Brain microvascular endothelial cell (primary cell): ENCODE measurements at places on chromosomes 5 and 9.
A peak's percentile ranks its signal among the peaks of the same experiment; 100 is the strongest.

- DNase-seq = no peak
These were observed 6.0 kb downstream of the LARP1 start for GRCh38 chr5:154761046-154761736.

DNA sequence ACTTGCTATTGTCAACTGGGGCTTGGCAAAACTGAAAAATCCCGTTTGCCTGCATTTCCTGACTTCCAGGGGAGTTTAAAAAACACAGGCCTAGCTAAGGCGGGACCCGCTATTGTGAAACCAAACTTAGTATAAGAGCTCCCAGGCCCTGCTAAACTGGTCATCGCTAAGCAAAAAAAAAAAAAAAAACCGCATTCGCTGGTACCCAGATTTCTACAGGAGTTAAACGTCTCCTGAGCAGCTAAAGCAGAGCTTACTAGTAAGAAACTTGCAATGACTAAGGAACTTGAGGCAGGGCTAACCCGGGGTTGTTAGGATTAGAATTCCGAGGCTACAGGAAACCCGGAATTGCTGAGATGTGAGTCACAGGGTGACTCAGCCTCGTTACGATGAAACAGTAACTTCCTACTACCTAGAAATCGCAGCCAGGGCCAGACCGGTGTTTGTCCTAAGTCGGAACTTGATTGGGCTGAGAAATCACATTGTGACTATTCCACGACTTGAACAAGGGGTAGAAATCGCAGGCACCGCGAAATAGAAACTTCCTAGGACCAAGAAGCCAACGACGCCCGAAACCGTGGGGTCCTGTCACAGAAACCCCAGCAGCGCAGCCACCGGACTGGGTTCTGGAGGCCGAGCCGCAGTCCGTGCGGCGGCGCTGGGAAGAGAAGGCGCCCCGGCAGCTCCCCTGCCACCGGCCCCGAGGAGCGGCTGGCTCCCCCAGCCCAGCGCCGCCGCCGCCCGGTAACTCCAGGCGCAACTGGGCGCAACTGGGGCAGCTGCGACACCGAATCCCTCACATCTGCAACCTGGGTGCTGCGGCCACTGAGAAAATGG, 89.4 kb downstream of the ANXA2R start:
- peak; percentile 99 for DNase-seq

- DNase-seq = peak; percentile 53
These were observed 129.1 kb downstream of the FANCC start for GRCh38 chr9:95188459-95188858.

DNA sequence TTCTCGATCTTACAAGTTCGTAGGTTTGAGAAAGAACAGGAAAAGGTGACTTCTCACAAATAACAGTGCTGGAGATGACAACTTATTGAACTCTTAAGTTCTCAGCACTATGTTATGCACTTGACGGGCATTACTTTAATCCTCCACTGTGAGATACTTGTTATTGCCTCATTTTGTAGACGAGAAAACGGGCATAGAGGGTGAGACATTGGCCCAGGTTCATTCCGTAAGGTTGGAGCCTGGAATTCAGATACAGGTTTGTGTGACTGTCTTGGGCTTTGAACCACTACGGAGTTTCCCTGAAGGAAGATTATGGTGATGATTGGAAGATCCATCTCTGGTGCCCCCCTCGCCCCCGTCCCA, 657 bp downstream of the MAT2B start:
- DNase-seq = peak; percentile 9

GRCh38 chr9:124771867-124772679, 962 bp upstream of the NR6A1 start:
- DNase-seq = peak; percentile 36

- DNase-seq = peak; percentile 58
These were observed 147.4 kb upstream of the GLRA1 start for GRCh38 chr5:152072091-152072490.

DNA sequence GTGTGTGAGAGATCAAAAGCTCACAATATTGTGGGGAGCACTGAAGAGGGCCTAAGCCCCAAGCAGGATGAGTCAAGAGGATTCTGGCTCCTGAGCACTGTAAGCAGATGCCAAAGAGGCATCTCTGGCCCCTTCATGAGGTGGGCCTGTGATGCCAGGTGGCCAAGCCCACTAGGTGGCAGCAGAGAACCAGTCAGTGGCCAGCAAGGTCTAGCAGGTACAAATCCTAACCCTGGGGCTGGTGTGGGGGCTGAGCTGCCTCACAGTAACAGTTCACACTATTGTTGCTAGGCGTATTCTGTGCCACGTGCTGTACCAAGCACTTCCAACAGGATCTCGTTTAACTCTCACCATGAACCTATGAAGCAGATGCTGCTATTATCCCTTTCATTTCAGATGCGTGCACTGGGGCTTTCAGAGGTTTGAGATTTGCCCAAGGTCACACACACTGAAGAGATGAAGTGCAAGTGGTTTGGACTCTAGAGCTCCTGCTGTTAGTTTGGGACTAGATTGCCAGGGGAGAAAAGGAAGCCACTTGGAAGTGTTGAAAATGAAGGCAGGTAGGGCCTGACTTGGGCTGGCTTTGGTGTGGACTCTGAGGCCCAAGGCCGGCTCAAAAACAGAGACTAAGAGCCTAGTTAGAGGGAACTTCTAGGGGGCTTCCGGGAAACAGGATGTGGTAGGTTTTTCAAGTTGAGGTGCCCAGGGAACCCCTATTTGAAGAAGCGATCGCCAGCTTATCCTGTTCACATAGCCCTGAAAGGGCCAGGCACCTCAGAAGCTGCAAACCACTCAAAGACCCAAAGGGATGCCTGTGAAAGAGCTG, 4.4 kb upstream of the MLANA start:
- DNase-seq = peak; percentile 59

- no peak for DNase-seq
These were observed 154.3 kb downstream of the KDM4C start for GRCh38 chr9:6911901-6912638.

DNA sequence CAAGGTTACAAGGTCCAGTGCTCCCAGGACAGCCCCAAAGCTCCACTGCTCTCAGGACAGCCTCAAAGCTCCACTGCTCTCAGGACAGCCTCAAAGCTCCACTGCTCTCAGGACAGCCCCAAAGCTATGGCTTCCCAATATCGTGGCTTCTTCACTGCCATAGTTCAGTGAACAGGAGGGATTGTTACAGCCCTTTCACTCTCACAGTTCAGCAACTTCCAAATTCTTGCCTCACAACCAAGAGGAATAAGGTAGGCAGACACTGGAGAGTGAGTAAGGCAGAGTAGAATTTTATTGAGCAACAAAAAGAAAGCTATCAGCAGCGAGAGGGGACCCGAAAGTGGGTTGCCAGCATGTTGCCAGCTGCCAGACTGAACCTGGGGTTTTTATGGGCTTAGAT, 277.6 kb downstream of the CDH10 start:
- no peak for DNase-seq

GRCh38 chr9:95317893-95318211, 343 bp upstream of the FANCC start:
- no peak for DNase-seq

DNA sequence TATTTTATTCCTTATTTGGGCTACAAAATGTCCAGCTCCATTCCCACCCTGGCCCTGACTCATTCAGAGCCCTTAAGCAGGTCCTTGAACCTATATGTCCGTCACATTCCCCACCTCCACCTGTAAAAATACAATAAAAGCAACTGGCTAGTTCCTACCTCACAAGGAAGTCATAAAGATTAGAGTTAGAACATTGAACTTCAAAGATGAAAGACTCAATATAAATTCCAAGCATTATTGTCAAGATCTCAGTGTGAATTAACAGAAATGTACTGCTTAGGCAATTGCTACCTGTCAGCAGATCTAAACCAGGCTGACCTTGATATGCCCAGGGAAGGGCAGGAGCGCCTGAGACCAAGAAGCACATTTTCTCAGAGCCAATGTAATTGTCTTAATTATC, 221.8 kb downstream of the ENC1 start:
- DNase-seq = no peak

GRCh38 chr5:147673266-147673665, 109.3 kb downstream of the JAKMIP2 start:
- DNase-seq = no peak

GRCh38 chr9:136492978-136493522, 10.2 kb upstream of the SEC16A start:
- no peak for DNase-seq

DNA sequence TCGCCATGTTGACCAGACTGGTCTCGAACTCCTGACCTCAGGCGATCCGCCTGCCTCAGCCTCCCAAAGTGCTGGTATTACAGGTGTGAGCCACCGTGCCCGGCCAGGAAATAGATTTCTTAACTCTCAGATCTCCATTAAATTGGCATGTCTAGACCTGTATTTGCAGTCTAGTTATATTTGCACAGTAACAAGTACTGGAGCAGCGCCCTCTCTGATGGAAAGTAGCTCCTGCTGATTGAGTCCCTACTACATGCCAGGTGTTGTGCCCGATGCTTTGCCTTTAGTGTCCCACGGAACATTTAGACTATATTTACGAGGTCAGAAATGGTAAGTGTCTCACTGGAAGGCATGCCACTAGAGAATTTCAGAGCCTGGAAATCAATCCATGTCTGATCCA, 15.8 kb upstream of the TMED9 start:
- no peak for DNase-seq

DNA sequence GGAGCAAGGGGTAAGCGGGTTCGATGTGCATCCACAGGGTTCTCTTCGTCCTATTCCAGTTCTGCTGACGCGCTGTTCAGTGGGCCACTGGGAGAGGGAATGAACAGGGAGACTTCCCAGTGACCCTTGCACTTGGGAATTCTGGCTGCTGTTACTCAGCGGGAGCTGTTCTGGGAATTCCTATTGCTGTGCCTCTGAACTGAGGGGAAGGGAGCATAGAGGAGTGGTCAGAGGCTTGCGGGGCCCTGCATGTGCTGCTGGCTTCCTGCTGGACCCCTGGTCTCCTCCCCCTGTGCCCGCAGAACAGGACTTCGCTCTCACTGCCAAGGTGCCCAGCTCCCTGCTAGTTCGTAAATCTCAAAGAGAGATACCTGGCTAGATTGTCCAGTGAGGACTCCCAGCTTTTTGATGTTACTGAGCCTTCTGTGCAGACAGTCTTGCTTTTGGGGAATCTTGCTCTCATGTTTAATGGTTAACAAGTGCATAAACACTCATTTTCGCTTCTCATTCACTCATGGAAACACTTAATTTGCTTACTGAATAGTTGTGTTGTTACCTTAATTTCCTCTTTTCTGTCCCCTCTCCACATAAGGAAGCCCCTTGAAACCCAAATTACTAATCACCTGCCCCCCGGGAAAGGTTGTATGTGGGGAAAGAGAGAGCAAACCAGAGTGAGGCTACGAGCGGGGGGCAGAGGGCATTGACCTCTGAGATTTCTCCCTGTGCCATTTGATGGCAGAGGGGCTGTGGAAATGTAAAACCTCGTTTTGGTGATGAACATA, 5.9 kb downstream of the TRIO start:
- DNase-seq = no peak

GRCh38 chr5:56329652-56330051, 96.5 kb upstream of the ANKRD55 start:
- no peak for DNase-seq

DNA sequence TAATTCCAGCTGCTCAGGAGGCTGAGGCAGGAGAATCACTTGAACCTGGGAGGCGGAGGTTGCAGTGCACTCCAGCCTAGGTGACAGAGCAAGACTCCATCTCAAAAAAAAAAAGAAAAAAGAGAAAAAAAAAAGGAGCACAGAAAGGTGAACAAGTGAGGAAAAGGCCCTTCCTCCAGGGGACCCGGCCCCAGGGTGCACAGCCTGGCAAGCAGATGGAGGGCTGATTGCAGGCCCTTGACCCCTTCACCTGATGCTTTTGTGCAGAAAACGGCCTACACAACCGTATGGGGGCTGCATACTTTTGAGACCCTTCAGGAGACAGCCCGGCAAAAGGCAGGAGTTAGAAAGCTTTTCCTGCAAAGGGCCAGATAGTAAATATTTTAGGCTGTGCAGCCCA, 33.9 kb downstream of the HRH2 start:
- no peak for DNase-seq

- DNase-seq = no peak
These were observed 138.4 kb downstream of the LHFPL2 start for GRCh38 chr5:78509884-78510769.

DNA sequence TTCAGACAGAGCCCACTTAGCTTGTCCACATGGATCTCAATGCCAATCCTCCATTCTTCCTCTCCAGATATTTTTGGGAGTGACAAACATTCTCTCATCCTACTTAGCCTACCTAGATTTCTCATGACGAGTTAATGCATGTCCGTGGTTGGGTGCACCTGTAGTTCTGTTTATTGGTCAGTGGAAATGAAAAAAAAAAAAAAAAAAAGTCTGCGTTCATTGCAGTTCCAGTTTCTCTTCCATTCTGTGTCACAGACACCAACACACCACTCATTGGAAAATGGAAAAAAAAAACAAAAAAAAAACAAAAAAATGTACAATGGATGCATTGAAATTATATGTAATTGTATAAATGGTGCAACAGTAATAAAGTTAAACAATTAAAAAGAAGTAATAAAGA, 59.0 kb downstream of the BASP1 start:
- DNase-seq = no peak

- DNase-seq = peak; percentile 9
These were observed 76.8 kb downstream of the ZDHHC21 start for GRCh38 chr9:14616188-14616982.

GRCh38 chr9:28915202-28915930, 1342.1 kb upstream of the C9orf72 start:
- no peak for DNase-seq

- no peak for DNase-seq
These were observed 151.9 kb upstream of the ZNF618 start for GRCh38 chr9:113724202-113724601.

DNA sequence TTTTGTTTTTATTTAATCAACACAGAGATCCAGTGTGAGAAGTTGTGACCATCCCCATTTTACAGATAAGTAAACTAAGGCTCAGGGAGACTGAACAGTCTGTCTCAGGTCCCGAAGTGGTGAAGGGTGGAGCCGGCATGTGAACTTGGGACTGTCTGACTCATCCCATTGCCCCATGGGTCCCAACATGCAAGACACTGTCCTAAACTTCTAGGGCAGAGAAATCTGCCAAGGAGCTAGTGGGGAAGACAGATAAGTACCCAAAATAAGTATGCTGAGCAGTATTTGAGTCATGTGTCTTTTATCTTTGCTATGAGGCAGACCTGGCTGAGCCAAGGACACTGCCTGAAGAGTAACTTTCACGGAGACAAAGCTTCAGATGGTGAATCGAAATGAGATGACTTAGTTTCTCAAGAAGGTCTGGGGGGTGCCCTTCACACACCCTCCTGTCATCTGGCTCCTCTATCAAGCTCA, 64.3 kb upstream of the SLC25A51 start:
- peak; percentile 50 for DNase-seq

GRCh38 chr5:132530946-132531345, 12.4 kb downstream of the IL5 start:
- no peak for DNase-seq
